ENCODE measurements at places on chromosomes 16 and 17.
A peak's percentile ranks its signal among the peaks of the same experiment; 100 is the strongest.

GRCh38 chr16:2836646-2837508, 6.8 kb downstream of the ZG16B start:
- no peak for DNase-seq

- DNase-seq, result no peak
Observed at GRCh38 chr17:1050246-1050995, 53.5 kb downstream of the TIMM22 start.

DNA sequence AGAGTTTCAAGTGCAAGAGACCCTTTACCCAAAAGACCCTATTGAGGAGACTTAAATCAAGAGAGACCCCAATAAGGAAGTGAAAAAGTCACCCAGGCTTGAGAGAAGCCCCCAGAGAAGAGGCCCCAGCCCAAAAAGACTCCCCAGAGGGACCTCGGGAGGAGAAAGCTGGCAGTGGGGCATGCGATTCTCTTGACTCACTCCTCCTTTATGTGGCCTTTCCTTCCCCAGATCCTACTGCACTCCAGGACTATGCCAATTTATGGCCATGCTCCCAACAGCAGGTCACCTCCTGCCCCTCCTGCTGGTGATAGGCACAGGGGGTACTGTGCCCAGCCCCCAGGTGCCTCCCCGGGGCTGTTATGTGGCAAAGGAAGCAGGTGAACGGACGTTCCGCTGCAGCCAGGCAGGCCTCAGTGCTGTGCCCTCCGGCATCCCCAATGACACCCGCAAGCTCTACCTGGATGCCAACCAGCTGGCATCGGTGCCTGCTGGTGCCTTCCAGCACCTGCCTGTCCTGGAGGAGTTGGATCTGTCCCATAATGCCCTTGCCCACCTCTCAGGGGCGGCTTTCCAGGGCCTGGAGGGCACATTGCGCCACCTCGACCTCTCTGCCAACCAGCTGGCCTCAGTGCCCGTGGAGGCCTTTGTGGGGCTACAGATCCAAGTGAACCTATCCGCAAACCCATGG, 16.3 kb downstream of the LRRC3C start:
- DNase-seq, result no peak

DNA sequence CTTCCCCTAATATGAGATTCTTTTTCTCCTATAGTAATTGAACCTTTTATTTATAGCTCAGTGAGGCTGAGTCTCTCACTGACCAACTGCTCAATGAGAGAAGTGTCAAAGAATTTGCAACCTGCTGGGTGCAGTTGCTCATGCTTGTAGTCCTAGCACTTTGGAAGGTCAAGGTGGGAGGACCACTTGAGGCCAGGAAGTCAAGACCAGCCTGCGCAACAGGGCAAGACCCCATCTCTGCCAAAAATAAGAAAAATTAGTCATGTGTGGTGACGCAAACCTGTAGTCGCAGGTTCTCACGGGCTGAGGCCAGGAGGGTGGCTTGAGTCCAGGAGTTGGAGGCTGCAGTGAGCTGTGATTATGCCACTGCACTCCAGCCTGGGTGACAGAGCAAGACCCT, 30.9 kb upstream of the CRYBA1 start:
- no peak for DNase-seq

GRCh38 chr17:31537565-31538011, 146.1 kb downstream of the RAB11FIP4 start:
- DNase-seq, result no peak

- DNase-seq, result no peak
Observed at GRCh38 chr16:13594823-13595222, 325.1 kb upstream of the ERCC4 start.

- DNase-seq, result no peak
Observed at GRCh38 chr16:52499060-52499440, 47.9 kb downstream of the TOX3 start.

DNA sequence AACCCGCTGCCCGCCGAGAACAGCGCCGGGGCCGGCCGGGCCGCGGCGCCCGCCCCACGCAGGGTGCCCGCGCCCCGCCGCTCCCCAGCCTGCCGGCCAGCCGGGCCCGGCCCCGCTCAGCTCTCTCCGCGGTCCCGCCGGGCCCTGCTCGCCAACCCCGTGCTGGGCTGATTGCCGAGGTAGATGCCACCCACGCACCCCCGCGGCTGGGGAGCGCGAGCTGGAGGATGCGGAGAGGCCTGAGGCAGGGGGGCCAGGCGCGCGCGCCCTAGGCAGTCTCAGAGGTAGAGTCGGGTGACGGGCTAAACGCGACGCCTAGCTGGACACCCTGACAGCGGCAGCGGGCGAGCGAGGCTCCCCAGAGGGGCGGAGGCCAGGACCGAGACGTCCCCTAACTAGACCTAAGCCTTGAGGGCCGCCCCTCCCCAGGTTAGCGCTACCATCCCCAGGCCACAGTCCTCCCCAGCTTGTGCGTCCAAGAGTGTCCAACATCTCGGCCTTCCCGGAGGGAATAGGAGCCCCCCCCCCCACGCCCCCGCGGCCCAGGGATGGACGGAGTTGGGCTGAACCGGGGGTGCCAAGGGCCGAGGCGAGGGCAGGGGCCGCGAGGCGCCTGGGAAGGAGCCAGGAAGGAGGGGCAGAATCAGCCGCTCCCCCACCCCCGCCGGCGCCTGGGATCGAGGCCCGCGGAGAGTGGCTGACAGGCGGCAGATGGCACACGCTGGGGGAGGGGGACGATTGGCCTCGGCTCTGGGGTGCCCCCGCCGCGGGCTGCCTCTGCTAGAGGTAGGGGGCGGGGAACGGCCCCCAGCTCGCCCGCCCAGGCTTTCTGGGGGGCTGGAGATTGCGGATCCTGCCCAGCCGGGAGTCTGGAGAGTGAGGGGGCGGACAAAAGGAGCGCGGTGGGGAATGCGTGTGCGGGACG, 2.5 kb upstream of the ZNF423 start:
- DNase-seq, result peak; percentile 62

GRCh38 chr16:49527611-49528010, 154.0 kb downstream of the C16orf78 start:
- DNase-seq, result no peak

DNA sequence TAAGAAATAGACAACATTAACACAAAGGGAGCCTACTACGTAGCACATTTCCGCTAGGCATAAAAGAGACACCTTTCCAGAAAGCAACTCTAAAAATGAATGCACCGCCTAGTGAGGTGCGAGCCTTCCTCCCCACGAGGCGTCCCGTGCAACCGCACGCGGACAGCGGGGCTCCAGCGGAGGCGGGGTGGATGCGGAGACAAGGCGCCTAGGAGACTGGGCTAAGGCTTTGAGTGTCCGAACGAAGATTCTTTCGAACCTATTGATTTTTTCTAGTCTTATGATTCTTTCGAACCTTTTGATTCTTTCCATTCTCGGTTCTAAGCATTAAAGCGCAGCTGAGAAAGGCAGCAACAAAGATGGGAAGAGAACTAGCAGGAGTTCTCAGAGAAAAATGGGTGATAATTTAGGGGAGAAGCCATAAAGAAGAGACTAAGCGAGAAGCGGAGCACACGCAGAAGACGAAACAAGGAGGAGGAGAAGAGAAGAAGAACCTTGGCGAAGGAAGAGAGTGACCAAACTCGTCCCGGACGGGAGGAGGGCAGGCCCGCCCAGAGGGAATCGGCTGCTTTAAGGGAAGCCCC, 394 bp upstream of the CPD start:
- peak; percentile 60 for DNase-seq

GRCh38 chr16:67483150-67483549, at the start of gene AGRP:
TSS of gene AGRP (minus strand) at chr16:67483547. CDS start at chr16:67483398, 149 bp downstream.
- DNase-seq, result no peak

- DNase-seq, result no peak
Observed at GRCh38 chr16:65793781-65794180, 572.7 kb upstream of the CDH5 start.

DNA sequence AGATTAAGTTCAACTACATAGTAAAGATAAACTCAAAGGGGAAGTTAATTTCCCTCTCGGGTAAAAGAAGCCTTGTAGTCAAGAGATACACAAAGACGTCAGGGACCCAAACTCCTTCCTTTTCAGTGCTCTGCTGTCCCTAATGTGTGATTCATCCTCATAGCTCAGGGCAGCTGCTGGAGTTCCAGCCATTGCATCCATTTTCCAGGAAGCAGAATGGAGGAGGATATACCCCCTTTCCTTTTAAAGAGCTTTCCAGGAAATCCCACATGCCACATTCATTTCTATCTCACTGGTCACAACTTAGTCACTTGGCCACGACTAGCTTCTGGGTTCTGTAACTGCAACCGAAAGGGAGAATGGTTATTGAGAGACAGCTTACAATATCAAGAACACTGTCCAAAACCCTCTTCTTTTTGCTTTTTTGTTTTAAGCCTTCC, 95.3 kb downstream of the SOCS1 start:
- DNase-seq, result no peak

DNA sequence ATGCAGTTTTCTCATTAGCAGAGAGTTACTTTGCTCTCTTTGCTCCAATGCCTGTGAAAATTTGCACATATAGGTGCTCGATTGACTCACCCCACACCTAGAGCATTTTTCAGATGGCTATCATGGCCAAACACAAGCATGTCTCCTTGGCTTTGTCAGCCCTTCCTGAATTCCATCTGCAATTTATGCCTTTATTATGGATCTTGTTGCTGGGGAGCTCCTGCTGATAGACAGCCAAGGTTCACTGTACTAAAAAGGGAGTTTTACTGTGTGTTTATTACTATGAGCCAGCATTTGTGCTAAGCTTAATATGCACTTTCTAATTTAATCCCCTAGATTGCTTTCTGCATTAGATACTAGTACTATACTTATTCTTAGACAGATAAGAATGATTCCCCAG, 93.3 kb downstream of the TOX3 start:
- no peak for DNase-seq

- peak; percentile 50 for DNase-seq
Observed at GRCh38 chr17:48544349-48545021, 424 bp downstream of the HOXB2 start.

- peak; percentile 67 for DNase-seq
Observed at GRCh38 chr17:73998653-73999645, 204.5 kb upstream of the RPL38 start.

DNA sequence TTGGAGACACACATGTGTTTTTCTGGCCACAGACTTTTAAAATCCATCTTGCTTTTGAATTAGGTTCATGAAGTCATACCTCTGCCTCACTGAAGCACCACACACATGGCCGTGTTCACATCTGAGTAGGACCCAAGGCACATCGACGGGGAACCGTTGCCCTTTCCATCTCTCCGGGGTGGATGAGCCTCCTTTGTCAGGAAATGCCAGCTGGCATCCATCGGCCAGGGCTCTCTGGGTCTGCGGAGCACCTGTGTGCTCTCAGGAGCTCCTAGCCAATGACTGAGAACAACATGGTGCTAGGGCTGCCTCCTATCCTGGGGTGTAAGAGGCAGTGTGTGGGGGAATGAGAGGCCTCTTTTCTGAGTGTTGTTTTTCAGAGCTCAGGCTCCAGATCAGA, 24.5 kb upstream of the NKD1 start:
- no peak for DNase-seq

GRCh38 chr17:36817483-36818048, 119.7 kb upstream of the LHX1 start:
- no peak for DNase-seq

GRCh38 chr17:4407216-4407615, 26.5 kb upstream of the SPNS3 start:
- DNase-seq, result no peak

- DNase-seq, result no peak
Observed at GRCh38 chr17:5951912-5952311, 118.3 kb upstream of the WSCD1 start.

DNA sequence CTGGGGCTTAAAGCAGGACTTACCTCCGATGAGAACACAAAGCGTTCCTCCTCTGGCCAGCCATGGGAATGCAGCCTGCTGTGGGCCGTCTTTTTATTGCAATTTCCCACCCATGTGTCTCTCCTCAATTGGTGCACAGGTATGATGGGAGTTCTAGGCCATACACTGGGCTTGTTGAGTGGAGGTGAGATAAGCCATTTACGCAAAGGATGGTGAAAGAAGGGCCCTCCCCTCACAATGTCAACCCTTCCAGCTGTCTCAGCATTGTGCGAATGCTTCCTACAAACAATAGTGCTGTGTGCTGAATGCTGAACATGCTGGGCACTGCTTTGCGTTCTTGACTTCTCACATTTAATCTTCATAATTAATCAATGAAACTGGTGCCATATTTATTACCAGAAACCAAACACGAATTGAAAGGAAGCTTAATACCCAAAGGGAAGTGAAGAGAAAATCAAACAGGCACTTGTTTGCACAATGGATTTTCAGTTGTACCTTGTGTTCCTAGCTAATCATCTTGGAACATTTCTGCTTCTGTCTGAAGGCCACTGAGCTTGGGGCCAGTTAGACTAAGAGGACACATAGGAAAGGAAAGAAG, at the start of gene GP2:
Gene GP2, minus strand, starts transcription at position 70 of the 598 bp plus-strand sequence. CDS start 1,082 bp downstream, outside the sequence.
- DNase-seq, result no peak

DNA sequence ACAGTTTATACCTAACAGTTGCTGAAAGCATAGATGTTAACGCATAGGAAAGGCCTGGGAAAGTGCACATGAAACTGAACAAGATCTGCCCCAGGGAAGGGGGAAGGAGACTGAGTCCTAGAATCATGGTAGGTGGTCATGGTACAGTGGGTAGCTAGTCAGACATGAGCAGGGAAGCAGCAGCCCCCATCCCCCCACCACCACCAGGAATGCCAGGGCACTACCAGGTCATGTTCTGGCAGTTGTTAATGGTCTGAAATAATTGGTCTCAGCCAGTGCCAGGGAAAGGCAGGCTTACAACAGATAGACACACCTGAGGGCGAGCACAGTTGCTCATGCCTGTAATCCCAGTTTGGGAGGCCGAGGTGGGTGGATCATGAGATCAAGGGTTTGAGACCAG, 185.2 kb downstream of the CPPED1 start:
- no peak for DNase-seq

- DNase-seq, result no peak
Observed at GRCh38 chr16:20942256-20942655, 41.7 kb downstream of the LYRM1 start.

GRCh38 chr16:275786-276232, at the start of gene RGS11:
TSS of gene RGS11 (minus strand) at chr16:275944. CDS start at chr16:275911, 33 bp downstream.
- no peak for DNase-seq

GRCh38 chr17:81097134-81097942, 62.4 kb downstream of the BAIAP2 start:
- DNase-seq, result peak; percentile 55

DNA sequence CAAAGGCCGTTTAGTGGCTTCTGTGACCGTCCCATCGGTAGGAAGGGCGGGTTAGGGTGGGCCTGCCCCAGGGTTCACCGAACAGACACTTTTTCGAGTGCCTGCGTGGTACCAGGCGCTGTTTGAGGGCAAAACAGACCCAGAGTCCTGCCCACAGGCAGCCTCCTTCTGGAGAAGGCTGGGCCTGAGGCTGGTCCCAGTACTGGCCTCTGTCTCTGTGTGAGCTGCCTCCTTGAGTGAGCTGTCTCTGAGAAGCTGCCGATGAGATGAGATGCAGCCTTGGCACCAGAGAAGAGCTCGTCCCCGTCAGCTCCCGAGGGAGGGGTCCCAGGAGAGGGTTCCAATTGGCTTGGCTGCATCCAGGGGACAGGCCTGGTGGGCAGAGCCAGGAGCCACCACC, 53.1 kb downstream of the NKD1 start:
- no peak for DNase-seq

GRCh38 chr17:66939461-66940114, 24.9 kb upstream of the CACNG4 start:
- DNase-seq, result no peak

All from stimulated activated CD4-positive, alpha-beta T cell treated with anti-CD3 and anti-CD28 coated beads, Interleukin-2, amount 100 ng/mL, for 24 hours (primary cell).